ENCODE measurements at places on chromosomes 2 and 18.

DNA sequence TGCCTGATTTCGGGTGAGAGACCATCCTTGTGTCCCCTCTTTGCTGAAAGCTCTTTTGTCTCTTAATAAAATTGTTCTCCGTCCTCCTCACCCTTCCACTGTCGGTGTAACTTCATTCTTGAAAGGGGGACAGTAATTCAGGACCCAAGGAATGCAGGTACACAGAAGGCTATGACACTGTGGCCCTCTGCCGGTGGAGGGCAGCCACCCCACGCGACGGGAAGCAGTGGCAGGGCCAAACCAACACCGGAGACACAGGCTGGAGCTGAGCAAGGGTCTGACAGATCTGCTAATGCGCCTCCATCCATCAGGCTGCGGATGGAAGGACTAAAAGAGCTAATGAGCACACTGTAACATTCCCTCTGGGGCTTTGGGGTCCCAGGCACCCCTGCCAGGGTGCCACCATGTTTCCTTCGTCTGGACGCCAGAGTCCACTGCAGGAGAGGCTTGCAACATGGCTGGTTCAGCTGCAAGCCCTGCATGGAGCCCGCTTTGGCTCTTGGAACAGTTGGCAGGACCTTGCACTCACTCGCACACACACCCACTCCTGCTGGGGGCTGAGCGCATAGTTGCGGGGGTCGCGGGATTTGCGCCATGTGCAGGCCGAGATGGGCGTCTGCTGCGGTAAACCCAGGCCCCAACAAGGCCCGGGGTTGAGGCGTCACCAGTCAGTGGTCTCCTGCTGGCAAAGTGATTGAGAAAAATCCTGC lies 544.1 kb upstream of the CDH7 start:
- DNase-seq, result no peak

- DNase-seq, result no peak
Observed at GRCh38 chr18:69787825-69788547, 159.7 kb downstream of the CD226 start.

DNA sequence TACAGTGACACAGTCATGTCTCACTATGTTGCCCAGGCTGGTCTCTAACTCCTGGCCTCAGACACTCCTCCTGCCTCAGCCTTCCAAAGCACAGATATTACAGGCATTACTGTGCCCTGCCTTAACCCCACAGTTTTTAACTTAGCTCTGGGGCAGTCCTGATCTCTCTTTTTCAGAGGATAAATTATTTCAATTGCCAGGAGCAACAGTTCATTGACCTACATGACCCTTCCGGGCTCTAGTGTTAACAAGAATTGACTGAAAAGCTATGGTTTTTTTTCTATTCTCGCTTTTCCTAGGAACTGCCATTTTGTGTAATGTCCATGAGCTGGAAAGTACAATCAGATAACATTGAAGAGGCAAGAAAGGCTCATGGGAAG lies 92.8 kb downstream of the HNRNPLL start:
- DNase-seq, result no peak

- DNase-seq, result no peak
Observed at GRCh38 chr2:233707940-233708644, 4.6 kb upstream of the UGT1A5 start.

DNA sequence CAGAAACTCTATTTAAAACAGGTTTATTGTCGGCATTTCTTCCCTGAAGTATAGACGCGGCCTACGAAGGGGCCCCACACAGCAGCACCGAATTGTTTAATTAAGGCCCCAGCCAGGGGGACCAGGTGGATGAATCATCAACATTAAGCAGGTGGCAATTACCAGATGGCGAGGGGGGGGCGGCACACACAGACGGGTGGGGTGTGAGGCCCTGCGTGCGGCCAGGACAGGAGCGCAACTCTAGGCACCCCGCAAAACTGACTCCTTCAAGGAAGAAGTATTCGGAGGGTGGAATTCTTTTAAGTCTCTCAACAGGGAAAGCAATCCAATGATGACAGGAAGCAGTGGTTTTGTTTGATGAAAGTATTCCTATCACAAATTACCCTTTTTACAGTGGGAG lies 830.4 kb downstream of the GALR1 start:
- no peak for DNase-seq

- no peak for DNase-seq
Observed at GRCh38 chr18:9834551-9834950, 51.2 kb upstream of the TXNDC2 start.

DNA sequence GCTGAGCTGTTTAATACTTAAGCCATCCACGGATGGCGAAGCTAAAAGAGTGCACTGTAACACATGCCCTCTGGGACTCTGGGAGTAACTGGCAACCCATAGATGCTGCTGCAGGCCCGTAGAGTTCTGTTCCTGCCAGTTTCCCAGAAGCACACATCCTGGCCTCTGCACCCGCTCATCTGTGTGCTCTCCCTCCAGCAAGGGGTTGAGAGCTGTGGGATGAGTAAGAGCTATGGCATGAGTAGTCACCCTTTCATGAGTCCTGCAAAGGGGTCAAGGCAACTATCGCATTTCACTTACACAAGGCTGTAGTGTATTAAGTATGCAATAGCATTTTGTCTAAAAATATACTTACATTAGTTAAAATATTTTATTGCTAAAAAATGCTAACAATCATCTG lies 1341.8 kb upstream of the NXPH2 start:
- no peak for DNase-seq

- no peak for DNase-seq
Observed at GRCh38 chr2:10240161-10240681, 62.5 kb upstream of the HPCAL1 start.

DNA sequence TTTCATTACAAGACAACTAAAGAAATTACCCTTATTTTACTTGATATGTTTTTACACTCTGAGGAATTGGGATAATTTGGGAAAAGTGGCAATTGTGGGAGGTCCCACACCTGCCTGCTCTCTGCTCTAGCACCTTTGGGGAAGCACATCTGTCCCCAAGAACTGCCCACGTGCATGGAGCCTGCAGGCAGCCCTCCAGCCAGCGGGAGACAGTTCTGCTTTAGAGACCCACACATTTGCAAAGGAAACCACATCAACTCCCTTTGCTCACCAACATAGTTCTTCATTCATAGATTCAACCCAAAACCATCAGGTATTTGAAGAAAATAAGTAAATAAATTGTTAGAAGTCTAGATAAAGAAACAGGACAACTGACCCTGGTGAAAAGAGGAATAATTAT lies 239.9 kb upstream of the ID2 start:
- DNase-seq, result no peak

- DNase-seq, result no peak
Observed at GRCh38 chr18:58761241-58761969, 90.1 kb downstream of the MALT1 start.

GRCh38 chr18:24731981-24732380 lies 271.5 kb downstream of the HRH4 start:
- DNase-seq, result no peak

DNA sequence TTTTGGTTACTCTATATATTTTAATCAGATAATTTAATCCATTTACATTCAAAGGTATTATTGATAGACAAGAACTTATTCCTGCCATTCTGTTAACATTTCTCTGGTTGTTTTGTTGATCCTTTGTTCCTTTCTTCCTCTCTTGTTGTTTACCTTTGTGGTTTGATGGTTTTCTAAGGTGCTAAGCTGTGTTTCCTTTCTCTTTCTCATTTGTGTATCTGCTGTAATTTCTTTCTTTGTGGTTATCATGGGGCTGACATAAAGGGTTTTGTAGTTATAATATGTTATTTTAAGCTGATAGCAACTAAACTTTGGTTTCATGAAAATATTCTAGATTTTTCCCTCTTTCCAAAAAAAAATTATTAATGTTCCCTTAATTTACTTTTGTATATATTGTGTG lies 179.2 kb downstream of the NDUFA10 start:
- no peak for DNase-seq

GRCh38 chr2:204289066-204289465 lies 256.2 kb upstream of the PARD3B start:
- no peak for DNase-seq
